ENCODE measurements at places on chromosomes 5 and 9.

DNA sequence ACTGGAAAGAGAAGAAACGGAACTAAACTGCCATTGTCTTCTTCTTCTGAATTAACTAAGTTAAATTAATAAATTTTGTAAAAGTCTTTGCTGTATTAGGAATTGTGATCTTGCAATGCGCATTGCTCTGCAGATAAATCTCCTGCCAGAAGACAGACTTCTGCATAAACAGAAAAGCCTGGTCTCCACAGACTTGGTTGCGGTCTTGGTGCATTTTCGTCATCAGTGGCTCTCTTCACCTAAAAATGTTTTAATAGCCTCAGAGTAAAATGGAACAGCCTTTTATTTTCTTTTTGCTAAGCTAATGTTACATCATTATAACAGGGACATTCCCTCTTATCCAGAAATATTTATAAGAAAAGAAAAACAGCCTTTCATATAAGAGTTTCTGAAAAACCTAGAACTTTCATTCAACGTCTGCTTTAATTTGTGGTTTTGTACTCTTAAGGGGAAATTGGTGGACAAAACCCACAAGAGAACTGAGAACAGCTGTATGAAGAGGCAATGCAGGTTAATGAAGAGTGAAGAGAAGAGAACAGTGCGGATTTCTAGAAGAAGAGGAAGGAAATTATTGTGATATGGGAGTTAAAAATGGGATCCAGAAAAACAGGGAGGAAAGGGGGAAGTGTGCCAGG, 10.1 kb downstream of the IFNA5 start:
- DNase-seq = no peak

GRCh38 chr9:5205071-5205470, 19.6 kb upstream of the INSL6 start:
- no peak for DNase-seq

- peak; percentile 38 for DNase-seq
Measured at GRCh38 chr5:156934450-156935211, 28.4 kb downstream of the TIMD4 start.

GRCh38 chr5:122073864-122074263, 4.2 kb downstream of the LOX start:
- no peak for DNase-seq

Measured in NCI-H82 (cell line).